Activated CD8-positive, alpha-beta memory T cell treated with anti-CD3 and anti-CD28 coated beads for 4 hours (primary cell): ENCODE measurements at places on chromosomes 5 and 9.

- DNase-seq = no peak
Observed at GRCh38 chr9:136544548-136544963, 1.3 kb downstream of the NOTCH1 start.

GRCh38 chr5:115455301-115455707 lies 89.3 kb downstream of the FEM1C start:
- no peak for DNase-seq

DNA sequence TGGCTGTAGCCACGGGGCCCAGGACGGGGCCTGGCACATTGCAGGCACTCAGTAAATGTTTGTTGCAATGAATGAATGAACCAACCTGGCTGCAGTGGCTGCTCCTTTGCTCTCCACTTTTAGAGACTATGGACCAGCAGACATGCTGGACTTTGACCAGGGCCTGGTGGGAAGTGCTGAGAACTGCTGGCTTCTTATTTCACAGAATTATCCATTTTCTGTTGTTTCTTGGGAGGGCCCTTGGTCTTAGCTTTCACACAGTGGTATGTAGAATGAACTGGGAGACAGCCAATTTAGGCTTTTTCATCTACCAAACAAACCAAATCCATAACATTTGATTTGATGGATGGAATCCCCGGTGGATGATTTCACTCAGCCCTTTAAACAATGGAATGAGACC lies 78.0 kb upstream of the LHFPL2 start:
- DNase-seq = no peak

DNA sequence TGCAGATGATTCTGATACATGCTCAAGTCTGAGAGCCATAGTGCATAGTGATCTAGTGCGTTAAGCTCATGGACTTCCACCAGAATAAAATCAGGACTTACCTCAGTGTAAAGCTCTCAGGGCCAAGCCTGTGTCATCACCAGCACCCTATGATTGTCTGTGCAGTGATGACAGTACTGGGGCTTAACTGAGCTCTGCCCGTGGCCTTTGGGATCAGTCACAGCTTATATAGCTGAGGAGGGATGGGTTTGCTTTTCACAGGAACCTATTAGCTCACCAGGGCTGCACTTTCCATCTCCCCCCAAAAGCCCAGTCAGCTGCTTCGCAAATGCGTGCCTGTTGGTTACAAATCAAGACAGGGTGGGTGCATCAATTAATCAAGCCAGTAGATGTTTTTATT lies 246.9 kb downstream of the NR3C1 start:
- no peak for DNase-seq

- DNase-seq = no peak
Observed at GRCh38 chr5:83400241-83400640, 71.3 kb upstream of the VCAN start.

DNA sequence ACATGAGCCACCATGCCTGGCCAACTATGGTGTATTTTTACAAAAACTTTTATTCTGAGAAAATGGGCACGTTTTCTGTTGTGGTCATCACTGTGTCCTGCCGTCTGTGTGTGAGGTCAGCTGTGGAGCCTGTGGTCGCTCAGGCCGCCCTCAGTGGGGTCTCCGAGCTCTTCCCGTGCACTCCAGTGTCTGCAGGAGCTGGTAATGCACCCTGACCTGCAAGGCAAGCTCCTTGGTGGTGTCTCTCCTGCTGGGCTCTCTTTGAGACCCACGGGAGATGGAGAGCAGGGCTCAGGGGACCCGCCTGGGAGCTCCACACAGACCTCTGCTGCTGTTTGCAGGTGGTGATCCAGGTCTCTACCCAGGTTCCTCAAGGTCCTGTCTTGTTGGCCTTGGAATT lies 9.6 kb upstream of the AHRR start:
- DNase-seq = no peak

- no peak for DNase-seq
Observed at GRCh38 chr5:3353561-3353960, 242.1 kb upstream of the IRX1 start.

GRCh38 chr5:9441610-9442009 lies 104.3 kb downstream of the SEMA5A start:
- DNase-seq = no peak

DNA sequence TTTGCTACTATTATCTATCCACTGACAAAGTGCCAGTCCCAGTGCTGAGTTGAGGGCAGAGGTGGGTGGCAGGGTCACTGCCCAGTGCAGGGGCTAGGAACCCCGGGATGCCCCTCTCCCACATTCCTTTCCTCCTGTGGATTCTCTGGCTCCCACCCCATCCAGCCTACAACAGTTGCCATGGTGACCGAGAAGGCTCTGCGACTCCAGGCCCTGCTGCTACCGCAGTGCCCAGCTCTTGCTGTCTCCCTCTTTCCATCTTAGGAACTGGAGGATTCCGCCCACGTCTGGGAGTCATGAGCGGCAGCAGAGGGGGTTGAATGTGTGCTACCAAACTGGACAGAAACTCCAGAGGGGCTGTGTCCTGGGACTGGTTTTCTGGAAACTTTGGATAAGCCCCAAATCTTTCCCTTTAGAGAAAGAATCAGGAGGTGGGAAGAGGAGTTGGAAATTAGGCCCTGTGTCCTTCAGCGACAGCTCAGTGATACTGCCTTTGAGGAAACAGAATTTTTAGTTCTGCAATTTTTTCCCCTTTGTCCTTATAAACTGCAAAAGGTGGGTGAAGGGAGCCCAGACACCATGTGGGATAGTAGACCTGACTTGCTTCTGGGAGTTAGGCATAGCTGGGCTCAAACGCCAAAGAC lies 20.7 kb upstream of the C5orf47 start:
- no peak for DNase-seq

DNA sequence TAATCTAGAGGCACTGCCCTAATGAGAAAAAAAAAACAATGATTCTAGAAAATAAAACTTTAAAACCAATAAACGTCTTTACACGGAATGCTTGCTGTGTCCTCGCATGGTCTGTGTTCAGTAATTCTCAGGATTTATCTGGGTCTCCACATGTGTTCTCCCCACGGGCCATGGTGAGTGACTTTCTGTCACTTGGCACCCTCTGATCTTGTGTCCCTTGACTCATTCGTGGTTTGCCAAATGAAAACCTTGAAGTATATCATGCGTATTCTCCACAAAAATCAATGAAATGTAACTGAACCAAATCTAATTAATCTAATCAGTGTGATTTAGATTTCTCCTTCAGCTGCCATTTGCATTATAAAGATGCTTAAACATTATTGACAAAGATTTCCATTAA lies 48.0 kb downstream of the UBE2QL1 start:
- no peak for DNase-seq

DNA sequence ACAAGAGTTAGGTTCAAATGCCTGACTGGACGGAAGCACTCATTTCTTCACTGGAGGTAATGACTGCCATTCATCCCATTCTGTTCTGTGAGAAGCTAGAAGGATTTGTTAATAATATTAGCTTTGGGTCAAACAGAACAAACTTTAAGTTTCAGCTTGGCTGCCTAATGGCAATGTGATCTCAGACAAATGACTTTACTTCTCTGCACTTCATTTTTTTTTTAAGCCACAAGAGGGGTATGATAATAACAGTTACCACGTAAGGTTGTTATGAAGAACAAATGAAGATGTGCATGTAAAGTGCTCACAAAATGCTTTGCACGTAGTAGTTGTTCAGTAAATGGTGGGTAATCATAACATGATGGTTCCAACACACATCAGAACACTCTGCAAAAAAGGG lies 199.4 kb downstream of the PAPPA start:
- DNase-seq = no peak

DNA sequence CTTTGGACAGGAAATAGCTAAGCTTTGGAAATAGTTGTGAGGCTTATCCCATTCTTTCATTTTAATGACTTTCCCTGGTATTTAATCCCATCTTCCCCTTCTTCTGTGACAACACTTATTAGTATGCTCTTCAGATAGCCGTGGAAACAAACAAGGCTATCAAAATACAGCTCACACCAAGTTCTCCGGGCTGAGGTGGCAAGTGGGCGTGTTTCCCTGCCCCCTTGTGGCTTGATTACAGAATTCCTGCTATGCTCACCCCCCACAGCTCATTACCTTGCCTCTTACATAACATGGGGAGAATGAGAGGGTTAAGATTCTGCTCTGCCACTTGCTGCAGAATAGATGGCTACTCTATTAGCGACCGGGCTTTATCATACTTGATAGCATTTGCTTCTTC lies 437.1 kb upstream of the TLE4 start:
- DNase-seq = no peak

- DNase-seq = no peak
Observed at GRCh38 chr9:134532084-134532483, 109.5 kb upstream of the COL5A1 start.

DNA sequence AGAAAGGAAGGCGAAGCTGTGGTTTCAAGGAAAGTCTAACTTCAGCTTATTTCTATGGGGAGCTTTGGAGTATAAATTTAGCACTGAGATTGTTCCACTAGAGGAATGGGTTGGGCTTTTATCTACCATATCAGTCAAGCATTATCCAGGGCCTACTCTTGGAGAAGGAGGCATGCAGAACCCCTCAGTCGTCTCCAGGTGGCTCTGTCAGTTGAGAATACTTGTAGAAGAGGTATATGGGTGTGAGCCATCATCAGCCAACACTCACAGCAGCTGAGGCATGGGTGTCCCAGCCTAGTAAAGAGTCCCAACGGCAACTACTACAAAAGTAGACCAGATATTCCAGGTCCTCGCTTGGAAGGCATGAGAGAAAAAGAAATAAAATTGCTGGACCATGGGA lies 548.5 kb upstream of the GRAMD2B start:
- DNase-seq = no peak

- DNase-seq = no peak
Observed at GRCh38 chr5:57719216-57719615, 236.6 kb upstream of the ACTBL2 start.

DNA sequence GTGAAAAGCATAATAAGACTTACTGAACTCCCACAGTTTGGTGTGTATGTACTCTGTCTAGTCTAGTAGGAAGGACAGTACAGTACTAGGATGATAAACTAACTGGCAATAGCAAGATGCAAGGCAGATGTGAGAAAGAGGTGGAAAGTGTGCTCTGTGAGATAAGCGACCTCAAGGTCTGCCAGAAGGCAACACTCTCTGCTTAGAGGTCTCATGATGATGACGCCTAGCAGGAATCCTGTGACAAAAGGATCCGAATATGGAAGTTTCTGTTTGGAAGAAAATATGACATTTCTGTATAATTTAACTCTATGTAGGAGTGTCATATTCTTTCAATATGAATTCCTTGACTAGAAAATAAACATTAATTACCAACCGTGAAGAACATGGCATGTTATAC lies 112.2 kb downstream of the PLPPR1 start:
- DNase-seq = no peak

- DNase-seq = no peak
Observed at GRCh38 chr9:29691758-29692407, 2118.6 kb upstream of the C9orf72 start.

- DNase-seq = no peak
Observed at GRCh38 chr5:74562122-74562521, 78.4 kb downstream of the ENC1 start.

- no peak for DNase-seq
Observed at GRCh38 chr9:97564291-97565175, 63.1 kb downstream of the TMOD1 start.

GRCh38 chr9:84736081-84736480 lies 66.6 kb downstream of the NTRK2 start:
- DNase-seq = no peak

DNA sequence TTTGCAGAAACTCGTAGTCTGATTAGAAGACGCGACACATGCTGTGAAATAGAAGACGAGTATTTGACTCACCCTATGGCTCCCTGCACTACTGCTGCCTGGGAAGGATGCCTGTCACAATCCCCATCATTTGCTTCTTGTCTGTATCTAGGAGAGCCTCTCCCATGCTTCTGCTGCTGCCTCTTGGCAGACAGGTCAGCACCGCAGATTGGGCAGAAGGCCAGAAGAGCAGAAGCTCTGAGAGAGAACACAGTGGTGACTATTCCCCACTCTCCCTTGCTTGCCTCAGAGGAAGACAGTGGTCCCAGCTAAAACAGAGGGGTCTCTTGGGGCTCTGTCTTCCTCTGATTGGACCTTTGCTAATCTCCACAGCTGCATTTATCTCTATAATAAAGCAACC lies 84.0 kb upstream of the SMIM32 start:
- DNase-seq = no peak

- no peak for DNase-seq
Observed at GRCh38 chr5:74851684-74852353, 14.4 kb downstream of the FAM169A start.

DNA sequence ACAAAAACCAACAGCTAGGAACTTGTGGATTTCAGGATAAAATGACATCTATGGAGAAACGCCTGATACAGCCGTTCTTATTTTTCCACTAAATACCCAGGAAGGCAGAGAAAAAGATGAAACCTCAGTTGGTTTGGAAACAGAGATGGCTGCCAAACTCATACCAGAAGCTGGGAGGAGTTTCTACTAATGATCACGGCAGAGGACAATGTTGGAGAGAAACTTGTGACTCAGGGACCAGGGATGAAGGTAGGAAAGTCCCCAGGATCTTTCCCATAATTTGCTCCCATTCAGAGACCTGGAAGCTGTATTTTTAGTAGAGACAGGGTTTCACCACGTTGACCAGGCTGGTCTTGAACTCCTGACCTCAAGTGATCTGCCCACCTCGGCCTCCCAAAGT lies 187.1 kb upstream of the IER5L start:
- no peak for DNase-seq

DNA sequence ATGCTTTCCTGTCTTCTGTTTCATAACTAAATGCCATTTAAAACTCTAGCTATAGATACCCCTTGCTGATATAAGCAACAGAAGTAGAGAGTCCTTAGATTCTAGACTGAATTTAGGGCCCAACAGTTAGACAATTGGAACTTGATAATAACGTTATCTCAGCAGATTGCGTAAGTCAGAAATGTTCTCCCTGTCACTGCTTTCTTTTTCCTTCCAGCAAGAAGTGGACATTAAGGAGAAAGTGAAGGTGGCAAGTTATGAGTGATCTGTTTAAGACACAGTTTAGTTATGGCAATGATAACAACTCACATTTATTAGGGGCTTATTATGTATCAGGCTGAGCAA lies 6.9 kb upstream of the GLIS3 start:
- DNase-seq = no peak

DNA sequence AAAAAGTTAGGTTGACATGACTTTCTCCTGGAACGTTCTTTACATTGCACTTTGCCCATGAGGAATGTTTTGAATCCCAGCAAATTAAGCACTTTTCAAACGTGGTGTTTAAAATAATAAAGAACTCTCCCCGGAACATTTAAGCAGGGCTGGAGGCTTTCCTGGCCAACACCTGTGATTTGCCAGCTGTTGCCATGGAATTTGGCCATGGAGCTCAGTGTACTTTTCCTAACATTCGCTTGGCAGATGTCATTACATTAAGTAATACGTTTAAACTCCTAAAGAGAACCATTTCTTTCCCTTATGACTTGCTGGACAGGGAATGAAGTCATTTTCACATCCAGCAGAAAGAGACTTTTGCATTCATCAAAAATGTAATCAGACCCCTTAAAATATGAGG lies 146.1 kb downstream of the GAS1 start:
- no peak for DNase-seq

- DNase-seq = no peak
Observed at GRCh38 chr5:55066277-55066676, 36.2 kb upstream of the GZMA start.
